ENCODE measurements at places on chromosomes 16 and 17. TPM values are rescaled to one million over a fixed set of nuclear protein-coding genes. Genes with fewer than 3 reads are reported as not detected.

DNA sequence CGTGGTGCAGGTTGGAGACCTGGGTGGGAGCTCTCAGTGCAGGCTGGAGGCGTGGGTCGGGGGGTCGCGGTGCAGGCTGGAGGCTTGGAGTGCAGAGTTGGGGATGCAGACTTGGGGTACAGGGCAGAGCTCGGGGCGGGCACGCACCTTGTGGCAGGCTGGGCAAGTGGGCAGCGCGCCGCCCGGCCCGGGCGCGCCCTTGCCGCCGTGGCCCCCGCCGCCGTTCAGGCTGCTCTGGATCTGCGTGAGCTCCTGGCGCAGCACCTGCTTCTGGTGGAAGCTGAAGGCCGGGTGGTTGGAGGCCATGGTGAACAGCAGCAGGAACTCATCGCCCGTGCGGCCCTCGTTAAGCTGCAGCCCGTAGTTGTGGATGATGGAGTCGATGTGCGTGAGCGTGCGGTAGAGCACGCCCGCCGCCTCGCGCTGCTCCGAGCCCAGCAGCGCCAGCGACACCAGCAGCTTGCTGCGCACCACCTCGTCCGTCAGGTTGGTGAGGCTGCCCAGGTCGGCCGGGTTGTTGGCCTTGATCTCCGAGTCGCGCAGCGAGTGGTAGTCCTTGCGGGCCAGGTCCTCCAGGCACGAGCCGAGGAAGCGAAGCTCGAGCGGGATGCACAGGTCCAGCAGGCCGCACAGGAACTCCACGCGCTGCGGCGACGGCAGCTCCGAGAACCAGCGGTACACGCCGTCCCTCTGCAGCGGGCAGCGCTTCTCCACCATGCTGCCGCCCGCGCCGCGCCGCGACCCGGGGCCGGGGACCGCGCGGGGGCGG lies 1.1 kb downstream of the ZCCHC14 start:
- DNase-seq = peak; percentile 81

DNA sequence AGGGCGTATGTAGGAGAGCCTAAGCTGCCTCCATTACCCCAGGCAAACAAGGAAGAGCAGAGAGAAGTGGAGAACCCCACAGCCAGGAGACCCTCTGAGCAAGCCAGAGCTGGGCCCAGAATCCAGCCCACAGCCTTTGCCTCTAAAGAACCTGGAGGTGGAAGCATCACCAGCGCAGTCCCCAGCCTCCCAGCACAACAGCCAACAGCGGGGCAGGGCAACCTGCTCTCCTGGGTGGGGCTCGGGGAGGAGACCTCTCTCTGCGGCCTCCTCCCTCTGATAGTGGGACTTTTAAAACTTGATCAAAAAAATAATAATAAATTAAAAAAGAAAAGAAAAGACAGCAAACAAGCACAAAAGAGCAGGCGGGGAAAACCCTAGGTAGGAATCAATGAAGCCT lies 45.9 kb downstream of the AXIN2 start:
- no peak for DNase-seq

DNA sequence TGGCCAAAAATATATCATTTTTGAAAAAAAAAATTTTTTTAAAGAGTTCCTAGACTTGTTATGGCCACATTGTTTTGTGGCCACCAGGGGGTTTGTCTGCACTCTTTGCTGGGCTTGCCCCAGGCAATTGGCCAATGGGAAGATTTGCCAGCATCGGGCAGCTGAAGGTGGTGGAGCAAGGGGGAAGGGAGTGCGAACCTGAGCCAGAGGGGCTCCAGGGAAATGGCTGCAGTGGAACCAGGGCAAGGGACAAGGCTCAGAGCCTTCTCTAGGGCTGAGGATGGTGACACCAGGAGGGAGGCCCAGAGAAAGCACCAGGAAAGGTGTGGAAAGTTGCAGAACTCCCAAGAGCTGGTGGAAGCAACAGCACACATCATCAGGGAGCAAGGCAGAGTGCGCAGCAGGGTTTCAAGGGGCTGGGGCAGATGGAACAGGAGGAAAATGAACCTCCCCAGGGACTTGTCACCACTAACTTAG lies 15.5 kb upstream of the CMIP start:
- no peak for DNase-seq

DNA sequence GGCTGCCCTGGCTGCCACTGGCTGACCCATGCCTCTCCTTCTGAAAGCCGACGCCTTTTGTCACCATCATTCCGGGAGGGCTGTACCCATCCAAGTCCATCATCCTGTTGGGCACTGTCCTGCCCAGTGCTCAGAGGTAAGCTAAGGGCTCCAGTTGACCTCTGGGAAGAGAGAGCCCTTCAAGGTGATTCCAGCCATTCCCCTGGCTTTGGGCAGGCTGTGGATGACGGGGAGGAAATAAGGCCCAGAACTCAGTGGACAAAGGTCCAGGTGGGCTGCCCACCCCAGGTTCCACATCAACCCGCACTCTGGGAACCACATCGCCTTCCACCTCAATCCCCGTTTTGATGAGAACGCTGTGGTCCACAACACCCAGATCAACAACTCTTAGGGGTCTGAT lies 45.8 kb downstream of the NOS2 start:
- no peak for DNase-seq

GRCh38 chr17:49387498-49388289 lies 25.6 kb upstream of the ZNF652 start:
- DNase-seq = no peak

DNA sequence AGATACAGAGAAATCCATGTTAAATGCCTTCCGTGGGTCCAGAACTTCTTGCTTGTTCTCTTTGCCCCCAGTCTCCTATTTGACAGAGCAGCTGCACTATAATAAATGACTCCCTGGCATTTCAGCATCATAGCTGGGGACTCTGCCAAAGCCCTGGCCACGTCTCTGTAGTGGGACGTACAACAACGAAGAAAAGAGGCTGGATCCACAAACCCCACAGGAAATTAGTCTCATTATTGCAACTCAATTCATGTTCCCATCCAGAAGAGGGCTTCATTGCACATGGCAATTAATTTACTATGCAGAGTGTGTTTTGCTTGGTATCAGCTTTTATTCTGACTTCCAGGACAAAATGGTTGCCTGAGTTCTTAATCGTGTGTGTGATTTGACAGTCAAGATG lies 121.3 kb downstream of the CDH13 start:
- peak; percentile 83 for DNase-seq

GRCh38 chr16:89548344-89549006 lies 12.0 kb upstream of the RPL13 start:
- no peak for DNase-seq

DNA sequence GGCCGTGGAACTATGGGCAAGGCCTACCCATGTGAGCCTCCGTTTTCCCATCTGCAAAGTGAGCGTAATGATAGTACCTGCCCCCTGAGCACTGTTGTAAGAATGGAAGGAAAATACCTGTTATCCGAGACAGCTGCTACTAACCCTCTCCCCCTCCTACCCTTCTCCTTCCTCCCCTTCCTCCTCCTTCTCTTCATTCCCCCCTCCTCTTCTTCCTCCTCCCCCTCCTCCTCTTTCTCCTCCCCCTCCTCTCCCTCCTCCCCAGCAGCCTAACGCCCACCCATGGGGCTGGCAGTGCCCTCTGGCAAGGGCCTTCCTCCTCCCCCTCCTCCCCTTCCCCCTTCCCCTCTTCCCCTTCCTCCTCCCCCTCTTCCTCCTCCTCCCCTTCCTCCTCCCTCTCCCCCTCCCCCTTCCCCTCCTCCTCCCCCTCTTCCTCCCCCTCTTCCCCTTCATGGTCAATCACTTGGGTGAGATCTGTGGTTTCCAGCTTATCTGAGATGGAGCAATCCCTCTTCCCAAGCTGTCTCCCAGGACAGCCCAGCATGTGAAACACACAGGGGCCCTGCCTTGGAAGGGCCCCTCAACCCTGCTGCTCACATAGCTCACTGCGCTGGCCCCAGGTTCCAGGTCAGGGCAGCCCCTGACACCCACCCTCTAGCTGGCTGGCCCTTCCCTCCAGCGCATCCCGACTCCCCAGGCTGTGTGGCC lies 6.4 kb downstream of the ZFPM1 start:
- no peak for DNase-seq

DNA sequence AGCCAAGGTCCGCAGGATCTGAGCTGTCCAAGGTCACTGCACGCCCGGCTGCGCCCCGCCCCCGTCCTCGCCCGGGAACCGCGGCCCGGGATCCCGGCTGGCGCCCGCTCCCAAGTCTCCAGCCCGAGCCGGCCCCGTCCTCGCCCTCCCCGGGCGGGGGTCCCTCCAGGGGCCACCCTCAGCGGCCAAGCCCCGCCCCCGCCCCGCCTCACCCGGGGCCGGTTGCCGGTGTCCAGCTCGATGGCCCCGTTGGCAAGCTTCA lies 216 bp downstream of the VPS9D1 start:
- DNase-seq = no peak

DNA sequence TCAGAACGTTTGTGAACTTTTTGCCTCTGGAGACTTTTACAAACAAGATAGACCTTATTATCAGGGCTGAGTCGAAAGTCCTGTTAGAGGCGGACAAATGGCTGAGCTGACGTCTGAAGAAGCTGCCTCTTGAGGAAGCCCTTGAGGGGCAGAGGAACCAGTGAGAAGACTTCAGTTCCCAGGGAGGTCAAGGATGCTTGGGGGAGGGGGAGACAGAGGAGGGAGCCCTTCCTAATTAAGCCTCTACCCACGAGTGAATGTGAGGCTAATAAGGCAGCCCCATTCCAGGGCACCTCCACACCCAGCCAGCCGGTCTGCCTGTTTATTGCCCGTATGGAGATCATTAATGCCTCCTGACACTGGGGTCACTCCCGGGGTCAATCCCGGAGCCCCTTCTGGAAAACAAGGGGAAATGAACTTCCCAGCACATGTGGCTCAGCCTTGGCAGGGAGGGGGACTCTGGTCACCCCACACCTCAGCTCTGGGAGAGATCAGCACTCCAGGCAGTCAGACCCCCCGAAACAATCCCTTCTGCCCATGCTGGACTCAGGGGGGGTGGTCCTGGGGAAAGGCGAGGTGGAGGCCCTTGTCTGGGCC lies 9.2 kb upstream of the TBX4 start:
- DNase-seq = no peak

GRCh38 chr16:51150888-51151320 lies at the start of gene SALL1:
TSS of gene SALL1 (minus strand) at chr16:51151270. CDS start at chr16:51151241, 29 bp downstream.
- DNase-seq = no peak

DNA sequence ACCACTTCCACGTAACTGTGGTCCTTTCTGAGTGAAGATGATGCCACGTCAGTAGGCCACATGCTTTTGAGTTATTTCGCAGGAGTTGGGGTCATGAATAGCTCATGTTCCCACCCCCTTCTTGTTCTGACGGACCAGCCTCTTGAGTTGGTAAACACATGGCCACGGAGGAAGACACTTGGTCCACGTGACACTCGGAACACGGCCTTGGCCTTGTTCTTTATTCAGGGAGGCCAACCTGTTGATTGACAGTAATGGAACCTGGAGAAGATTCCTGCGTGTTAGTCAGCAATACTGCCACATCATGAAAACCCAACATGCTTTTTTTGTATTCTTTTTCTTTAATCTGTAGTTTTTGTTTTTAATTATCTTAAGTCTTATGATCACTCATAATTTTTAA lies 56.3 kb downstream of the SEC14L1 start:
- no peak for DNase-seq

- DNase-seq = no peak
Measured at GRCh38 chr17:44360144-44360533, 3.5 kb downstream of the FAM171A2 start.

- no peak for DNase-seq
Measured at GRCh38 chr17:27782791-27783206, 17.5 kb downstream of the NOS2 start.

GRCh38 chr16:35296962-35297653 lies 1837.7 kb downstream of the TP53TG3F start:
- DNase-seq = no peak

OR3A3 gene
- not detected for total RNA-seq

KRTAP2-1 gene
- total RNA-seq = not detected

LGALS9 gene
- 61.0 TPM for total RNA-seq

TEKT3 gene
- total RNA-seq = 2.5 TPM

PRDM7 gene
- total RNA-seq = not detected

ARL6IP1 gene
- total RNA-seq = 58.6 TPM

FOXN1 gene
- total RNA-seq = not detected

KRTAP1-1 gene
- not detected for total RNA-seq

KRTAP2-2 gene
- not detected for total RNA-seq

TEKT1 gene
- not detected for total RNA-seq

TPSAB1 gene
- 38.0 TPM for total RNA-seq

Data from aorta (tissue), 5 donors.